ENCODE measurements at places on chromosomes 1 and 21. TPM values are rescaled to one million over a fixed set of nuclear protein-coding genes. Genes with fewer than 3 reads are reported as not detected.

Gene SYPL2
- 0.81 TPM for polyA plus RNA-seq

Gene TTC39A
- polyA plus RNA-seq: 24.5 TPM

Gene SPATA21
- 0.14 TPM for polyA plus RNA-seq

Gene OR10R2
- not detected for polyA plus RNA-seq

- no peak for DNase-seq
Measured at GRCh38 chr1:94296018-94296417, 58.6 kb upstream of the ARHGAP29 start.

GRCh38 chr1:101957771-101958170, 39.0 kb downstream of the OLFM3 start:
- no peak for DNase-seq

GRCh38 chr1:215636258-215636965, 69.3 kb downstream of the KCTD3 start:
- peak; percentile 21 for DNase-seq

GRCh38 chr1:245946905-245947304, 560.2 kb downstream of the SMYD3 start:
- peak; percentile 82 for DNase-seq

DNA sequence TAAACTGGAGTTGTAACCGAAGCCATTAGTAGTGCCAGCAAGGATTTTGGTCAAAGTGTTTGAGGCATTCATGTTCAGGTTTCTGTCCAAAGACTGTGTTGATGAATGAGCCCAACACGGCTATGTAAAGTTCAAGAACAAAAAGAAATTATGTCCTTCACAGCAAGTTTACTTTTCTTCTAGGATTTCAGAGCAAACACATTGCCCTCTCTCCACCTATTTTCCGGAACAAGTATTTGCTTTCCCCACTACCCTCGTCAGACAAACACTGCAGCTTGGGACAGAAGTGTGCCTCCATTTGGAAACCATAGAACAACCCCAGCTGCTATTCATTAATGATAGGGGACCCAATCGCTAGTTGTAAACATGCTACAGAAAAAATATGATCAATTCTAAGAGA, 151.4 kb upstream of the C1orf105 start:
- peak; percentile 56 for DNase-seq

GRCh38 chr1:8525216-8525557, 207.3 kb downstream of the SLC45A1 start:
- peak; percentile 77 for DNase-seq

DNA sequence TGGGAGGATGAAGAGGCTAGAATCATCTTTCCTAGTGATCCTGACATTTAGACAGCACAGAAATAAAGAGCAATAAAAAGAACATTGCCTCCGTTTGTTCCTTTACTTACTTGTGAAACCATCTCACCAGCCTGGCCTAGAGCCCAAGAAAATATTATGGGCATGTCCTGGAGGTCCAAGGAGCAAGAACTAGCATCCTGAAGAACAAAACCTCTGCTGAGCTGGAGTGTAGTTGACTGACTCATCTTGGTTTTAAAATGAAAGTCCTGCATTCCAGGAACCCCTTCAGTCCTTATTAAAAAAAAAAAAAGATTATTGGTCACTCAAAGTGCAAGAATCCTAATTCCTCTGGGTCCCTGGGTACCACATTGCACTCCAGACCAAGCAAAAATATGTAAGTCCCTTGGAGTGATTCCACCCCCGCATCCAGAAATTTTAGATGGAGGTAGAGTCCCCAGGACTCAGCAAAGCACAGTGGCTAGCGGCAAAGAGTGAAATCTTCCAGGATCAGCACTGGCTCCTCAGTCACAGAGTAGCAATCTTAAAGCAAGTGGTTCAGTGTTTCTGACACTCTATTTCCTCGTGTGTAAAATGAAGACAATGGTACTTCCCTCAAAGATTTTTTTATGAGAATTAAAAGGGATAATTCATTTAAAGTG, 7.0 kb downstream of the SMCP start:
- no peak for DNase-seq

DNA sequence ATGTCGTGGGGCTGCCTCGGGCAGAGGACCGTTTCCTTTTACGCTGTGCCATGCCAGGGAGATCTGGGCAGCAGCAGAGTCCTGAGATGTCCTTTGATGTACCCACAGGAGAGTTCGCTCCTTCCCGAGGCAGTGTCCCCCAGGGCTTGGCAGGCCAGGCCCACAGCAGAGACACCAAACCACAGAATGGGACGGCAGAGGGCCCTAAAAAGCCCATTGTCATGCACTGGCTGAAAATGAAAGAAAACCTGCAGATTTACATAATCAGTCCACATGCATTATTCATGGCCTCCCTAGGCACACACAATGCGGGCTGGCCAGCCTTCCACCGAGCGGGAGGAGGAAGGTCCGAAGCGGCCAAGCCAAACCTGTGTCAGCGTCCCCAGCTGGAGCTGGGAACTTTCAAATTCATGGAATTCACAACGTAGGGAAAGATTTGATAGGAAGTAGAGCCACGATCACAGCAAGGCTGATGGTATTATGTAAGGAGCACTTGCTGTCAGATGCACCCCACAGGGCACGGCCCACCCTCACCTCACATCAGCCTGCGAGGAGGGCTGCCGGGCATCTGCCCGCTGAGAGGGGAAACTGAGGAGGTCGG, 25.3 kb upstream of the EFHD2 start:
- no peak for DNase-seq

DNA sequence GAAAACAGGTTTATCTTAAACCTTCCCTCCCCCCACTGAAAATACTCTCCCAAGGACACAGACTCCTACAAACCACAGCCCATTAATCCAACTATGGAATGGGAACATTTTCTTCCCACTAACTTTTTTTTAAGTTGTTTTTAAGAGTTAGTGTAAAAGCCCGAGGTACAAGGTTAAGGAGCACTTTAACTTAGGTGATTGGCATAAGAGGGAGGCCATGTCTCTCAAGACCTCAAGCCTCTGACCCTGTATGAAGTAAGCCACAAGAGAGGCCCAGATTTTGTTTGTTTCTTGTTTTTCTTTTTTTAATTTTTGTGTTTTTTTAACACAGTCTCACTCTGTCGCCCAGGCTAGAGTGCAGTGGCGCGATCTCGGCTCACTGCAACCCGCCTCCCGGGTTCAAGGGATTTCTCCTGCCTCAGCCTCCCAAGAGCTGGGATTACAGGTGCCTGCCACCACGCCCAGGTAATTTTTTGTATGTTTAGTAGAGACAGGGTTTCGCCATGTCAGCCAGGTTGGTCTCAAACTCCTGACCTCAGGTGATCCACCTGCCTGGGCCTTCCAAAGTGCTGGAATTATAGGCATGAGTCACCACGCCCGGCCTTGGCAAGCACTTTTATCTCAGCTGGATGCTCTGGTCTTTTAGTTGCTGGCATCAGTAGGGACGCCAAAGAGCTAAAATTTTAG, 14.4 kb downstream of the ARMH1 start:
- no peak for DNase-seq

DNA sequence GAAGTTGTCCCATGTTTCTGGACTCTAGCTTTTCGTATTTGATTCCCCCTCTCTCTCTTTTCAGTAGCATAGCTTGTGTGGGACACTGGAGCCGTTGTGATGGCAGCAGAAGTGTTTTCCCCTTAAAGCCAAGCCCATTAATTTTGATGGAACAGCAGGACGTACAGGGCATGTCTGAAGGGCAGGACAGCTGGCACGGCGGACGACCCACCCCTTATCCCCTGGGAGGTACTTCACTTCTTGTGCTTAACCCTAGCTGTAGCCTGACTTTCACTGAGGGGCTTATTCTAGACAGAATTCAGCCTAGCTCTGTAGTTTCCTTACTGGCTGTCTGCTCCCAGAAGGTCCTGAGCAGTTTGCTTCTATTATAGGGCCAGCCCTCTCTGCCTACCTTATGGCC, 8.6 kb upstream of the PPFIA4 start:
- no peak for DNase-seq

- DNase-seq: no peak
Measured at GRCh38 chr1:228393268-228393701, 13.3 kb downstream of the TRIM11 start.

GRCh38 chr21:26956216-26956615, 10.7 kb downstream of the ADAMTS5 start:
- no peak for DNase-seq

DNA sequence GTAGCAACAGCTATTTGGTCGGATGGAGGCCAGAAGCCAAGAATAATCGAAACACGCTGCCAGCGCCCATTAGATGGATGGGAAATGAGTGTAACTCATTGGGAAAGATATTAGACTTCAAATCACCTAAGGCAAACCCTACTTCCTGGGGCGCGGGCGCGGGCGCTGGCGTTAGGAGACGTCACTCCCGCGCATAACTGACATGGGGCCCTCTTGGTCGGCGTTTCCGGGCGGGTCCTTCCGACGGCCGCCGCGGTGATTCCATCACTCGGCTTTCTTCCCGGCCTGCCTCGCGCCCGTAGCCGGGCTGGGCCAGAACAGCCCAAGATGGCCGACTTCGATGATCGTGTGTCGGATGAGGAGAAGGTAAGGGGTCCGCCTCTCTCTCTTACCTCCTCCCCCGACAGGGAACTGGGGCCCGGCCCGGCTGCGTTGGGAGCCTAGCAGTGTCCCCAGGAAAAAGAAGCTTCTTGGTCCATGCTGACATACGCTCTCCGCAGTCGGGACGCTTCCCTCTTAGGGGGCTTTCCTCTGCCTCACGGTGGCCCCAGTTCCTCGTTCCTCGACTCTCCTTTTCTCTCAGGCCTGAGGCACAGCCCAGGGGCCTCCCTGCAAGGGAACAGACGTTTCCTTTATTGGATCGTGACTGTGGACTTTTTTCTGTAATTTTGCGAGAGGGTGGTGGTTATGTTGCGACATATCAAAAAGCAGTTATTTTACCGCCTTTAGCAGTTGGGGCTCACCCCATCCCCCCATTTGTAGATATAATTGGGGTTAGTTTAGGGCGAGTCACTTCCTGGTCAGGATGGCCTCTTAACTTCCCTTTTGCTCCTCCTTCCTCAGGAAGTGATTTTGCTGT, at the start of gene CAPZA1:
Gene CAPZA1 (plus strand): TSS at position 315 of the 859 bp plus-strand sequence. CDS start 13 bp downstream, at position 328.
- DNase-seq: peak; percentile 94

DNA sequence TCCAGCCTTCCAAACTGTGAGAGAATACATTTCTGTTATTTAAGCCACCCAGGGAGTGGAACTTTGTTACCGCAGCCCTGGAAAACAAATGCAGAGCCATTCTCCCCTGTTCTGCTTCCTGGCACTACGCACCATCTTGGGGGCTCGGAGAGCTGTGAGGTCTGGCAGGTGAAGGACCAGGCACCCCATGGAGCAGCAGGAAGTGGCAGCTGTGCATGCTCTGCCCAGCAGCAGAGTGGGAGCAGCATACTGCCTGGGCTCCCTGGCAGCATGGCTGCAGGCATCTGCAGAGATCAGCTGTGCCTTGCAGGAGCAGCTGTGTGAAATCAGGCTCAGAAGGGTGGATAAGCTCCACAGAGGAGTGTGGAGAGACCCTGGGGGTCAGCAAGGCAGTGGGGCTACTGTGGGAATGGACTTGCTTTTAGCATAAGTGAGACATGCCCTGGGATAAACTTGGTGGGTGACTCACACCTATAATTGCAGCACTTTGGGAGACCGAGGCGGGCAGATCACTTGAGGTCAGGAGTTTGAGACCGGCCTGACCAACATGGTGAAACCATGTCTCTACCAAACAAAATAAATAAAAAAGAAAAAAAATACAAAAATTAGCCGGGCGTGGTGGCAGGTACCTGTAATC, 17.7 kb upstream of the ZSCAN20 start:
- DNase-seq: no peak

- DNase-seq: no peak
Measured at GRCh38 chr1:225635649-225636048, 17.3 kb downstream of the ENAH start.

DNA sequence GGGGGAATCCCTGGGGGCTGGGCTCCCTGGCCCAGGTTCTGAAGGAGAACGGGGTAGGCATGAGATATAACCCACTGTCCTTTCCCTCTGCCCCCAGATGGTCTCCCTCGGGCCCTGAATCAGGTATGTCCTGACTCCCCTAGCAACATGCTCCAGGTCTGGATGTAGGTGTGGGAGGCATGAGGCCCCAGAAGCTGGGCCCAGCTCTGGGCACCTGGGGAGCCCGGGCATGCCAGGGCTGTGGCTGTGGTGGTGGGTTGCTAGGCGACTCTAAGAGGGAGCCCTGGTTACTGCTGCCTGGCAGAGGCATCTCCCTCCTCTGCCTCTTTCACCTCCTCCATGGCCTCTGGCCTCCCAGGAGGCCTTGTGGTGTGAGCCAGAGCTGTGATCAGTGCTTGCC, 16.2 kb downstream of the FOXO6 start:
- no peak for DNase-seq

DNA sequence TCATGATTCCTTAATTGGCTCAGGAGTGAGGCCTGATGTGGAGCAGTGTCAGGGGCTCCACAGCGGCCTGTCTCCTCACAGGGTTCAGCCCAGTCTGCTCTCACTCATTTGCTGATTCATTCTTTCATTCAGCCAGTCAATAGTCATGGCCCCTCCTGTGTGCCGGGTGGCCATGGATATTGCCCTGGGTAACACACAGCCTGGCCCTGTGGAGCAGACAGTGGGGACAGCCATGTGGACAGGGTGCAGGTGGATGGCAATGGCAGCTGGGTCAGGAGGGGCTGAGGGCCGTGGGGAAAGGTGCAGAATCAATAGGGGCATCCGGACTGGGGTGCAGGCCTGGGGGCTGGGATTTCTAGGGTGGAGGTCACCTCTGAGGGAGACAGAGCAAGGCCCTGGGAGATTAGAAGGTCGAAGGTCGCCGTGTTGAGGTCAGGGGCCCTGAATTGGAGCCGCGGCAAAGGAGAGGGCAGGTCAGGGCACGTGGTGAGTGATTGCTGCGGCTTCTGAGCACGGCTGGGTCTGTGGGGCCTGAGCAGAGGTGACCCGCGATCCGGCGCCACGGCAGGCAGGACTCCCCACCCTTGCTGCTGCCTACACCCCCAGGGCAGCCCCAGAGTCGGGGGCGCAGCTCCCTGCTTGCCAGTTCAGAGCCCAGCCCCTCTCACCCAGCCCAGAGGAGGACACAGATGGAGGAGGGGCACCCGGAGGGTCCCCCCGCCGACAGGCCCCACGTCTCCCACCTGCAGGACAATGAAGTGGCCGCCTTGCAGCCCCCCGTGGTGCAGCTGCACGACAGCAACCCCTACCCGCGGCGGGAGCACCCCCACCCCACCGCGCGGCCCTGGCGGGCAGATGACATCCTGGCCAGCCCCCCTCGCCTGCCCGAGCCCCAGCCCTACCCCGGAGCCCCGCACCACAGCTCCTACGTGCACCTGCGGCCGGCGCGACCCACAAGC, 33.4 kb downstream of the SLC19A1 start:
- DNase-seq: no peak

- peak; percentile 23 for DNase-seq
Measured at GRCh38 chr1:227317011-227317451, 1.3 kb downstream of the CDC42BPA start.
